ENCODE measurements at places on chromosomes 5 and 9.

DNA sequence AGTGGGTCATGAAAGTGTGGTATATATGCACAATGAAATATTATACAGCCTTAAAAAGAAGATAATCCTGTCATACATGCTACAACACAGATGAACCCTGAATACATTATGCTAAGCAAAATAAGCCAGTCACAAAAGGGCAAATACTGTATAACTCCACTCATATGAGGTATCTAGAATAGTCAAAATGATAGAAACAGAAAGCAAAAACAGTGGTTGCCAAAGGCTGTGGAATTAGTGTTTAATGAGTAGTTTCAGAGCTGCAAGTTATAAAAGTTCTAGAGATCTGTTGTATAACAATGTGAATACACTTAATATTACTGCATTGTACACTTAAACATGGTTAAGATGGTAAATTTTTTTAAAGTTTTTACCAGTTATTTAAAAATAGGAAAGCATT lies 135.0 kb downstream of the OXCT1 start:
- no peak for DNase-seq

DNA sequence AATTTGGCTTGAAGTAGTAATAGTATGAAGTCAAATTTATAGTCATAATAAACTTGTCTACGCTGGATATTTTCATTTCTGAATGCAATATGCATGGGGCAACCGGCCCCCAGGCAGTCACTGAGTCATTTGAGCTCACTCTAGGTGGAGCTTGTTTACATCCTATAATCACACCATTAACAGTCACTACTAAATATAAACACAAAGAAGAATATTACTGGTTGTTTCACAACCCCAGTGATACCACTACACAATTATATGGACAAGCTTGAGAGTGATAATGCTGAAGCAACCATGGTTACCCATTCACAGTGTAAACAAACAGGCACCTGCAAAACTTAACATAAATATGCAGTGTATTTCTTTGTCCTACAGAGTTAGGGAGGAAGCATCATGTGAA lies 68.7 kb downstream of the MARCHF3 start:
- no peak for DNase-seq

- peak; percentile 5 for DNase-seq
Measured at GRCh38 chr9:20618361-20618802, 3.9 kb downstream of the MLLT3 start.

DNA sequence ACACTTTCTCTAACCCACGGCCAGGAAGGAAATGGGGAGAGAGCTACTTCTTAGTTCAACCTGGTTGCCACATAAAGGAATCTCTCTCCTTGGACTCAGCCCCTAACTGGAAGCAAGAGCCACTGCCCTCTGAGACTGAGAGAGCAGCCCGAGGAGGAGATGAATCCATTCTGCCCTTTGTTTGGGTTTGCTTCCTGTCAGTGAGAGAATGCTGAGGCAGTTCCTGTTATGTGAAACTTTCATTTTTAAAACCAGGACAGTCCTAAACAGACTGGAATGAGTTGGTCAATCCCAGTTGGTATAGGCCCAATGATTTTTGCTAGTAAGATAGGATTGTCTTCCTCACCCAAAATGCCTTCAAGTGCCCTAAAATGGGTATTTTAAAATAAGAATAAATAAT lies 205.1 kb downstream of the NTRK2 start:
- no peak for DNase-seq

- DNase-seq = no peak
Measured at GRCh38 chr9:78118742-78119473, 87.3 kb upstream of the GNAQ start.

- no peak for DNase-seq
Measured at GRCh38 chr5:32308946-32309345, 3.8 kb downstream of the MTMR12 start.

GRCh38 chr5:151676719-151677118 lies 10.0 kb downstream of the SPARC start:
- DNase-seq = no peak

DNA sequence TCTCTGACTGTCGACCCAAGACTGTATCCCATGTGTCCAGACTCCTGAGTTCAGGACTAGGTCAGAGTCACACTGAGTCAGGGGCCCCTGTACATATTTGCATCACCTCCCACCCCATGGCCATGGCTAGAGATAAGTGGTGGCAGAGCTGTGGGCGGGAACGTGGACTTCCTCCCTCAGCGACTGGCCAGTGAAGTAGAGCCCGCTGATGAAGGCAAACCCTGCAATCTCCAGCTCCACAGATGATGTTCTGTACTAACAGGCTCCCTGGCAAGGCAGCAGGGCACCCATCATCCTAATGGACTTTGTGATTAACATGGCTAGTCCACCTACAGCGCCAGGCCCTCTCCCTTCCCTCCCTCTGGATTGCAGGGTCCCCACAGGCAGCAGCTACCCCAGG lies 110.5 kb upstream of the LRRTM2 start:
- no peak for DNase-seq

- peak; percentile 31 for DNase-seq
Measured at GRCh38 chr5:178551059-178551458, 39.1 kb downstream of the COL23A1 start.

DNA sequence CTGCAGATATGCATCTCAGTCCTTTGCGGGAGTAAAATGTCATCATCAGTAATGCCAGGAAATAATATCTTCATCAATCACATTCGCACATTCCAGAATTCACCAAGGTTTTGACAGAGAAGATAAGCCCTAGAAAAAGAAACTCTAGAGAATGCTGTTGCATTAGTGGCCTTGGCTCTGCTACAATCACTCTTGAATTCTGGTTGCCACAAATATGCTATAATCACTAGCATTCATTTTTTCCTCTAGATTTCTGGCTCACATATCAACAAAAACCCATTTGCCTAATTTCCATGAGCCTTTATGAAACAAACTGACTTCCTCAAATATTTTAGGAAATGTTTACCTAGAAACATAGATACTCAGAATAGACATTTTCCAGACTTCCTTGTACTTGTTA lies 653.4 kb downstream of the ANXA1 start:
- no peak for DNase-seq

DNA sequence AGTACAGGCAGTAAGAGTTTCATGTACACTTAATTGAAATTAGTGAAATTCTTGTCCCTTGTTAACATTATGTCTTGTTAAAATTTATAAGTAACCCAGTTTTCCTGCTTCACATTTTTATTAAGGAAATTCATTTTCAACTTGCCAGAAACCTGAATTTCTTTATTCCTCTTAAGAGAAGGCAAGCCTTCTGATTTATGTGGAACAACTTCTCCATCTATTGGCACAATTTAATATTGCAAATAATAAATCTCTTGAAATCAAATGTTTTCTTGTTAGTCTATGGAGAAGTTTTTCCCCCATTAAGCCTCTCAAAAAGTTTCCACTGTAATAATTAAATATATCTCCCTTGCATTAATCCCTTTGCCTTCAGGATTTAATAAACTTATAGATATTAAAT lies 33.8 kb upstream of the ACO1 start:
- no peak for DNase-seq

DNA sequence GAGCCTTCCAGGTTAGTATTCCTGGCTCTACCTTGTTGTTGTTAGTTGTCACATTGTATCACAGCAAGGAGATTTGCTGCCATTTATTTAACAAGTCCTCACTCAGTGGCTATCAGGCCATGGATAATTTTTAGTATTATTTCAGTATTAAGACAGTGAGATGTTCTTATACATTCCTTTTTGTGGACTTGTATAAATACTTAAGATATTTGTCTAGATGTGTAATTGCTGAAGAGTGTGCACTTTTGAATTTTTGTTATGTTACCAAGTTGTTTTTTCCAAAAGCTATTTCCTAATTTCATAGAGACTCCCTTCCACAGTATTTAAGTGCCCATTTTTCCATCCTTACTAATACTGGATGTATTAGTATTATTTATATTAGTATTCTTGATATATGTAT lies 22.0 kb downstream of the SLC36A1 start:
- no peak for DNase-seq

DNA sequence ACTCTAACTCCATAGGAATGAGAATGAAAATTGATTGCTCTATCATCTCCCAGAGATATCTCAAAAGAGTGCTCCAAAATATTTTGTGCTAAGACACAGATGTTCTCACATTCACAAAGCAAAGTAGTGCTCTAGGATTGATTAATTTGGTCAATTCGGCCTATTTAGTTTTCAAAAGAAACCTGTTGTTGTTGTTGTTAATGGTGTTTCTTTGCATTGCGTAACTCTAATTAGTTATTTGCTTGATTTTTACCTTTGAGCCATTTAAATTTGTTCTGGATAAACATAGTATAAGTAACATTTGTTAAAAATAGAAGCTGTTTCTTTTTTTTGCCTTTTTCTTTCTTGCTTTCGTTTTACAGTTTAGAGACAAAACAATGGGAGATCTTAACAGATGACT lies 382.5 kb downstream of the CAAP1 start:
- DNase-seq = no peak

- DNase-seq = peak; percentile 26
Measured at GRCh38 chr5:100505984-100506670, 29.0 kb upstream of the FAM174A start.

GRCh38 chr9:123725389-123725788 lies 204.5 kb downstream of the DENND1A start:
- DNase-seq = no peak

DNA sequence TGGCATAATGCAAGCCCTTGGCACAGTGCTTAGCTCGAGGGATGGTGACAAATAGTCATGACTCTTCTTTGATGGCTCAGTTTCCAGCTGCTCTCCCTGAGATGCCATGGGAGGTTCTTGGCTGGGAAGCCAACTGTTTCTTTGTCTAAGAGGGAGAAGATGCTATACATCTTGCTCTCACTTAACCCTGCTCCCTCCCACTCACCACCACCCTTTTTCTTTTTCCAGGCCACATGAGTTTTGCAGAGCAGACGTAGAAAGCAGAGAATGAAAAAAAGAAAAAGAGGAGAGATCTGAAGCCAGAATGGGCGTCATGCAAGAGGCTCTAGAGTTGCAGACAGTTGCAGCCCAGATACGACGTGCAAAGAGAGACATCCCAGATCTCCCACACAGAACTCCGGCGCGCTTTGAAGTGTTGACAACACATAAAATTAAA lies 160.5 kb downstream of the FGF18 start:
- DNase-seq = no peak

DNA sequence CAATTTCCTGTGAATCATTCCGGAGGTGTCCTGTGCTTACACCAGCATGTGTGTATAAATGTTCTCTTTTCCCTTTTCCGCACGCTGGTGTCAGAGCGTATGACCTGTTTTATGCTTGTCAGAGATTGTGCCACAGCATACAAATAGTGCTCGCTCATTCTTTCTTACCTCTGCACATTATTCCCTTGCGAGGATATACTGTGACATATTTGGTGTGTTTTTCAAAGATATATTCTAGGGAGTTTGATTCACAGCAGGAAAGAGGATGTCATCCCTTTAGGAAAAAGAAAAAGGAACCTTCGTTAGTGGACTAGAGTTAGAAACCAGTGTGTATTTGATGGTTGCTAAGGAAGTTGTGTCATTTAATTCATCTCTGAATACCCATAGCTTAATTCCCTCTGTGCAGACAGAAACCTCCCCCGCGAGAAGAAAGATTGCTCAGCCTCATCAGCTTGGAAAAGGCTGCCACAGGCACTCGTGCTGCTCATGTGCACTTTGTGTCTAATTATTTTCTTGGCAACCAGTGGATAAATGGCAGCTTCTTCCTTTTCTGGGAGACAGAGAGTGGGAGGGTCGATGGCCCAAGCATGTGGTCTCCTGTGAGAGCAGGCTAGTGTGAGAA lies 14.7 kb upstream of the CCIN start:
- no peak for DNase-seq

DNA sequence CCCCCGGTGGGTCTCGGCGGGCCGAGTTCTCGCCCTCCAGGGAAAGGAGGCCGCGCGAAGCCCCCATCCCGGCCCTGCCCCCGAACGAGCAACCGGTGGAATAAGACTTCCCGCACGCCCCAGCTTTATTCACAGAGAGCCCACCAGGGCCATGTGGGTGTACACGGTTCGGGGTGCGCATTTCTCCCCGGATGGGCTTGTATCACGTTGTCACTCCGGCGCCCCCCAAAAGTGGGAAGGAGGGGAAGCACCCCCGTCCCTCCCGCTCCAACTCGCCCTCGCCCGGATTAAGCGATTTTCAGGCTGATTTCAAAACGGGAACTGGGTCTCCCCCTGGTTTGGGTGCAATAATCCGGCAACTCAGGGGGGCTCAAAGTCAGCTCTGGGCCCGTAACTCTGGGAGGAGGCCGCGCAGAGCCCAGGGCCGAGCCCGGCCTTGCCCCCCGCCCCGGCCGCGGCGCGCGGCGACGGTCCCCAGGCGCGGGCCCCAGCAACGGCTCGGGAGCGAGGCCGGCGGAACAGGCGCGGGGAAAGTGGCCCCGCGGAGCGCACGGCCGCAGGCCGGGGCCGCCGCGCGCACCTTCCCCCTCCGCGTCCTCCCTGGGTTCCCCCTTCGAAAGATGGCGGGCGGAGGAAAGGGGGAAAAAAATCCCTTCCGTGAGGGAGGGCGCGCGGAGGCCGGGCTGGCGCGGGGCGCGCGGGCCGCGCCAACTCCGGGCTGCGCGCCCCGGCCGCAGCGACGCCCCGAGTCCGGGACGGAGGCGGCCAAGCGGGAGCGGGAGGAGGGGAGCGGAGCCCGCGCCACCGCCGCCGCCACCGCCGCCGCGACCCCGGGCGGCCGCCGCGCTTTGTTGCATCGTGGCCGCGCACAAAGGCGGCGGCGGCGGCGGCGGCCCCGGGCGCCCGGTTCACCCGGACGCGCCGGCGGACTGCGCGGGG lies 644 bp downstream of the BRD3 start:
- peak; percentile 51 for DNase-seq

- no peak for DNase-seq
Measured at GRCh38 chr5:56693220-56693579, 122.1 kb upstream of the MAP3K1 start.

- no peak for DNase-seq
Measured at GRCh38 chr5:162268694-162269481, 201.3 kb downstream of the GABRG2 start.

GRCh38 chr9:83287021-83287420 lies 224.1 kb upstream of the RASEF start:
- DNase-seq = no peak

DNA sequence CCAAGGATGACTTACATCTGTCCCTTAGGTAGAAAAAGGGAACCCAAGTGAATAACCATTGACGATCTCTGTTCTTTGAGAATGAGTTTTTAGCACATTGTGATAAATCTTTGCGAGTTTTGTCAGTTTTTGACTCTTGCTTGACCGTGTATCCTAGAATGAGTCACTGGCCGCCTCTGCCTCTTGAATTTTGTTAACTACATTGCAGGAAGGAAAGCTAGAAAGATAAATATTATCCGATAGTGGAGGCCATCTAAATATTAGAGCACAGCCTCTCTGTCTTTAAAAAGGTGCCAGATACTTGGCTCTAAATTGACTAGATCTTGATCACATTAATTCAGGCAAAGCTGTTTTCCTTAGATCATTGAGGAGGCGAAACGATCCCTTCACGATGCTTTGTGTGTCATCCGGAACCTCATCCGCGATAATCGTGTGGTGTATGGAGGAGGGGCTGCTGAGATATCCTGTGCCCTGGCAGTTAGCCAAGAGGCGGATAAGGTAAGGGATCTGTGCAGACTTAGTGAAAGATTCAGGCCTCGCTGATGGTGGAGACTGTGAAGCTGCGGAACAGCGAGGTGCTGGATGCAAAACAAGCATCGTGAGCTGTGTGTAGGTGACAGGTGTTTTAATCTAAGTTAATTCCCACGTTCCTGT lies 12.2 kb downstream of the CCT5 start:
- DNase-seq = no peak

- no peak for DNase-seq
Measured at GRCh38 chr5:113034182-113034773, 57.7 kb downstream of the DCP2 start.

GRCh38 chr5:154288145-154288544 lies 97.6 kb downstream of the GALNT10 start:
- no peak for DNase-seq

- peak; percentile 74 for DNase-seq
Measured at GRCh38 chr5:158435161-158435616, 576.2 kb upstream of the CLINT1 start.

Data from urothelium cell line (cell line).